Stimulated activated CD4-positive, alpha-beta T cell treated with anti-CD3 and anti-CD28 coated beads, Interleukin-1b, Interleukin-23, amount 100 ng/mL, for 4 hours (primary cell): ENCODE measurements at places on chromosomes 1 and 21.

- DNase-seq: no peak
Observed at GRCh38 chr1:33280091-33280661, 23.9 kb downstream of the ZNF362 start.

DNA sequence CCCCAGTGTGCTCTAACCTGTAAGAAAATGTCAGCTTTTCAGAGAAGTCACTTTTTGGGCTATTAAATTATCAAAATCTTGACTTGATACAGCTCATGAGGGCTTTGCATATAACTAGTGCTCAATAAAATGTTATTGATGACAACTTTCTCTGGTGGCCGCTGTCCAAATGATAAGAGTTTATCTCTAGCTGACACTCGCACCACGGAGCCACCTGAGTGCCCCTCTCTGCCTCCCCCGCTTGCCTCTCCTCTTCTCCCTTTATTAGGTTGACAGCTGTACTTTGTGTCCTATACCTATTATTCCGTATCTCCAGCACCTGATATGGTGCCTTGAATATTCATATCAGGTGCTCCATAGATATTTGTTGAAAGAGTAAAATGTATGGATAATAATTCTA, 82.8 kb downstream of the PHTF1 start:
- DNase-seq: no peak

DNA sequence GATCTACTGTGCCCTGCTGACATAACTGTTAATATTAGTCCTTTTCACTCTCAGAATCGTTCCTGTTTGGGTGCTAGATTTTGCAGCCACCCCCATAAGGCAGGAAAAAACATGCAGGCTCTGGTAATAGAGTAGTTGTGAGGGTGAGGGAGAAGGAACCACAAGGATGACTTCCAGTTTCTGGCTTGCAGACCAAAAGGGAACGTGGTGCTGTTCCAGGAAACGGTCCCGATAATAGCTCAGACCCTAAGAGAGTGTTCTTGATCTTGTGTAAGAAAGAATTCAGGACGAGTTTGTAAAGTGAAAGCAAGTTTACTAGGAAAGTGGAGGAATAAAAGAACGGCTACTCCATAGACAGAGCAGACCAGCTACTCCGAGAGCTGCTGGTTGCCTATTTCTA, 50.7 kb upstream of the RHOU start:
- no peak for DNase-seq

- DNase-seq: no peak
Observed at GRCh38 chr1:212777151-212777550, 14.4 kb downstream of the NSL1 start.

DNA sequence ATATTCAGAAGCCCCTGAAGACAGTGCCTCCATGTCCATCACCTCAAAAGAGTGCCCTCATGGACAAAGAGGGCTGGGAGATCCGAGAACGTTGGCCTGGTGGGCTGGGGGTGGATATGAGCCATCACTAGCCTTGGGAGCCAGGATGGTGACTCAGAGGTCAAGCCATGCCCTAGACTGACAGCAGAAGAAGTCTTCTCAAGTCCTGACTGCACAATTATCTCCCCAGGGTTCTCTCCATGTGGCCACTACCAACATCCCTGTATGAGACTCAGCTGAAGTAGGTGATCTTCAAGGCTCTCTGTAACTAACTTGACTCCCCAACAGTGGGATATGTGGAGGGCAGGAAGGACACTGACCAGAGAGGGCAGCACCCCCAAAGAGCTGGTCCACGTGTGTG, 7.1 kb upstream of the USF1 start:
- DNase-seq: no peak

DNA sequence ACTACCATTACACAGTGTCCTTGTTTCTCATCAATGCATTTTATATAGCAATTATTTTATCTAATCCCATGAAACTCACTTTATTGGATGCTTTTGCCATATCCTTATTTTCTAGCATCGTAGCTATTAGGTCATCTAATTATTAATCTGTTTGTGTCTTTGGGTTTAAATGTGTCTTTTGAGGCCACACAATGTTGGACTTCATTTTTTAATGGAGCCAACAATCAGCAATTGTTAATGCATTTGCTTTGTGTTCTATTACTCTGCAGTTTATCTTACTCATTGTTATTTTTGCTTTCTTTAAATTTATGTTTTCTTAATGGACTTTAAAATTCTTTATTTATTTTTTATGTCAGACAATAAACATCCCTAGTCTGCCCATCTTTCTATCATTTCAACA, 1.8 kb upstream of the HSD11B1 start:
- DNase-seq: no peak

- DNase-seq: no peak
Observed at GRCh38 chr1:29425631-29426030, 189.3 kb downstream of the PTPRU start.

DNA sequence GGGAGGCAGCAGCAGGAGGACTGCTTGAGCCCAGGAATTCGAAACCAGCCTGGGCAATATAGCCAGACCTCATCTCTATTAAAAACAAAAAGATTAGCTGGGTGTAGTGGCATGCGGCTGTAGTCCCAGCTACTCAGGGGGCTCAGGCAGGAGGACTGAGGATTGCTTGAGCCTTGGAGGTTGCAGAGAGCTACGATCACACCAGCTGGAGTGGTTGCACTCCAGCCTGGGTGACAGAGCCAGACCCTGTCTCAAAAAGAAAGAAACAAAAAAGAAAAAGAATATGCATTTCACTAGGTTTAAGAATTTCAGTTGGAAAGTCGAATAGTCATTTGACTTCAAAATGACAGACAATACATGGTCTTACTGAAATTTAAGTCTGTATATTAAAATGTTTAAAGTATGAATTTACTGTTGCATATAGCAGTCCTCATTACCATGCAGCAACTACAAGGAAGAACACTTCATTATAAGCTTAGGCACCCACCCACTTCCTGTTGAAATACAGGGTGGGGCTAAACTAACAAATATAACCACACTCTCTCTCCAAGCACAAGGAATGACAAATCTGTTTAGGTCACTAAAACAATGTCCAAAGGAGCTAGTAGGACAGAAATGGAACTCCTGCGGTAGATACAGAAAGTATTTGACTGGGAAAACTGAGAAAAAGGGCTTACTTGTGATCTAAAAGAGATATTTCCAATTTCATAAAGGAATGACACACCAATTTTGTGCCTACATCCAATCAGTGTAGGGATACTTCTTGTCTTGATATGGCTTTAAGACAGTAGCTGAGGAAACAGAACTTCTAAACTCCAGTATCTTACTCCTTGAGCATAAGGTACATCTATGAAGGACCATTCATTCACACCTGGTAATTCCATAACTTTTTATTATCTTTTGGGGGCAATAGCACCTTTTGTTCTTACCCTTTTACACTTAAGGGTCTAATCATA, 44.1 kb downstream of the GPR3 start:
- DNase-seq: no peak

DNA sequence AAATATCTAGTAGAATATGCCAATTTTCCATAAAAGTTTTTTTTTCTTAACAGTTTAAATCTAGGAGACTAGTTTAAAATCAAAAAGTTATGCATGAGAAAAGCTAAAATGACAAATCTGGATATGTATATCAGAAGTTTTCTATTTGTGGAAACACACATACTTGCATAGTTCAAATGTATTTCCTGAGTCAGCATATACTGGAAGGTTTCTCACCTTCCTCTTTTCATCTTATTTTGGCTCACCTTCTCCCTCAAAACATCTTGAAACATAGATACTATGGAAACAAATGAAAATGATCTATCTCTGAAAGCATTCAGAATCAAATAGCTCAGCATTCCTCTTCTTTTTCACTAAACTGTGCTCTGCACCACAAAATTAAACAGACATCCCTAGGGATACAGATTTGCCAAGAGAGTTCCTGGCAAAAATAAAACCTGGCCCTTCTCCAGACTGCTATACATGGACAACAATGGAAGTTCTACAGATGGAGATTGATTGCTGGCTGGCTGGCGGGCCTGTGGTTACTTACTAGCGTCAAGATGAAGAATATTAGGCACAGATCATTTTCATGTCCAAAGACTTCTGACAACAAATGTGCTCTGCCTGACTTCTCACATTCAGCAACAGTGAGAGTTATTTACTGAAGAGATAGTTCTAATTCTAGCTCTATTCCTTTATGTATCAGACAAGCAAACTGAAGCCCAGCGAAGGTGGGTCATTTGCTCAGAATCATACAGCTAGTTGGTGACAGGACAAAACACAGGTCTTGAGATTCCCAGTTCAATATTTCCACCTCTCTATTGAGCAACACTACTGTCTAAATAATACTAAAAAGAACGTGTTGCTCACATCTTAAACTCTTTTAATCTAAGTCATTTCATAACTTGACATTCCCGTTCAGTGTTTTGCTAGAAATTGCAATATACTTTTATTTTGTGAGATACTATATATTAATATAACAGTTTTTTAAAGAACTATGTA, 26.6 kb downstream of the DIPK1A start:
- no peak for DNase-seq

- no peak for DNase-seq
Observed at GRCh38 chr1:167128261-167129227, 34.7 kb downstream of the STYXL2 start.

GRCh38 chr1:94199398-94199797, 38.0 kb downstream of the ARHGAP29 start:
- no peak for DNase-seq

DNA sequence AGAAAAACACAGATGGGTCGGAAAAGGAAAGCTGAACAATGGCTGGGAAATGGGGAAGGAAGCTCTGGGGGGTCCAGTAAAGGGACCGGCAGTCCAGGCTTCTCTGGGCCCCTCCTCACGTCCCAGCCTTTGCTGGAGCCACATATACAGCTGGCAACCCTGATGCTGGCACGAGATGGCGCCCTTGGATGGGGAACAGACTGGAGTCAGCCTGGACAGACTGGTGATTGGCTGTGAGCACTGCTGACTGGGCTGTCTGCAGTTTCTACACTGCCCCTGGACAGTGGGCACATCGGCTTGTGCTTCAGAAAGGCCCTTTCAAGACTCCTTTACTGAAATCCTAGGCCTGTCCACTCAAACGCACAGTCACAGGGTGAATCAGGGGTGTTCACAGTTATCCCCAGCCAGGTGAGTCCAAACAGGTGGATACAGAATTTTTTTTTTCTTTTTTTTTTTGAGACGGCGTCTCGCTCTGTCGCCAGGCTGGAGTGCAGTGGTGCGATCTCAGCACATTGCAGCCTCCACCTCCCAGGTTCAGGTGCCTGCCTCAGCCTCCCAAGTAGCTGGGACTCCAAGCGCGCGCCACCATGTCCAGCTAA, 31.1 kb upstream of the ZBTB40 start:
- peak; percentile 43 for DNase-seq

- no peak for DNase-seq
Observed at GRCh38 chr1:240232530-240232929, 140.8 kb downstream of the FMN2 start.

DNA sequence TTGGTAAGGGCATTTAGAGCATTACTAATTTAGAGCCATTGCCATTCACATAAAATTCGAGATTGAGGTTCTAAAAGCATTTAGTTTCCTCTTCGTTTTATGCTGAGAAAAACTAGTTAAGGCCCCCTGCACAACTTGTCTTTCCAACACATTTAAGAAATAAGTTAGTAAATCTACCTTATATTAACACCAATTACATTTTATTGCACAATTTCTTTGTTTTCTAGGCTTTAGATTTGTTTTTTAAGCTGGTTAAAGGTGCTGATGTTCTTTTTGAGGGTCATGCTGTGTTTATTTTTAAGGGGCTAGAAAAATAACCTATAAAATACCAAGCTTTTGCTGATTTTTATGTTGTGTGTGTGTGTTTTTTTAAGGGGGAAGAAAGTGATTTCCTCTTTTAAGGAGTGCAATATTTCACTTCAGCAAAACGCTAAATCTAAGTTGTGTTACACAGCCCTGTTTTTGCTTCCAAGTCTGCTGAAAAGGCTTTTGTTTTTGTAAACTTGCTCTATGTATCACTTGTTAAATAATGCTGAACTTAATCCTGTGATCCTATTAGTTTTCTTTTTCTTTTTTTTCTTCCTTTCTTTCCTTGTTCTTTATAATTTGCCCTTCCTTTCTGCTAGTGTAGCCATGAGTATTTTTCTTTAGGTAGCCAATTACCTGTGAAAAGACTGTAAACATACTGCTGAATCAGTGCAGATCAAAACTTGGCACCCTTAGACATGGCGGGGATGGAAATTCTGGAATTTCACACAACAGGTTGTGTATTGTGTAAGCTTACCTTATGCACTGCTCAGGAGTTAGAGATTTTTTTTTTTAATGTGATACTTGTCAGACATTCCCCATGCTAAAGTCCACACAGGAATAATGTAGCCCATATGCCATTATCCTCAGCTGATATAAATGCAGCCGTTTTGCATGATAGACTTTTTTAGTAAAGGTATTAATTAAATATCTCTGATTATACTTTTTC, 1.5 kb downstream of the CEPT1 start:
- no peak for DNase-seq

- DNase-seq: no peak
Observed at GRCh38 chr1:39508266-39508665, 16.8 kb downstream of the BMP8A start.

DNA sequence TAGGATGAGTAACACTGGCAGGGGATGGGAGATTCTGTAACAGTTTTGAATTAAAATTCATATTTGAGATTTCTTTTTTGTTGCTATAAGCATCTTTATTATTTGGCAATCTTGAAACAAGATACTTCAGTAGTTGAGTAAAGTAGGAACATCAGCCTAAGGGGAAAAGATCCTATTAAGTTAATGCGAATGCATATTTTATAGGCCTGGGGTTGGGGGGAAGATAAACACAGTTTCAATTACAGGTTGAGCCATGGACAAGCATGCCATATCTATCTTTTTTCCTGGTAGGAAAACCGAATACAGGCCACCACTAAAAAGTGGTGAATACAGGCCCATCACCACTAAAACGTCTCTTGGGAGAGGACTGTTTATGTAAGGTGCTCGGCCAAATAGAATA, 32.3 kb downstream of the SMAP2 start:
- no peak for DNase-seq

GRCh38 chr21:41010101-41010435, 157.9 kb upstream of the BACE2 start:
- DNase-seq: no peak

GRCh38 chr1:119987686-119988085, 81.8 kb downstream of the NOTCH2 start:
- DNase-seq: no peak

DNA sequence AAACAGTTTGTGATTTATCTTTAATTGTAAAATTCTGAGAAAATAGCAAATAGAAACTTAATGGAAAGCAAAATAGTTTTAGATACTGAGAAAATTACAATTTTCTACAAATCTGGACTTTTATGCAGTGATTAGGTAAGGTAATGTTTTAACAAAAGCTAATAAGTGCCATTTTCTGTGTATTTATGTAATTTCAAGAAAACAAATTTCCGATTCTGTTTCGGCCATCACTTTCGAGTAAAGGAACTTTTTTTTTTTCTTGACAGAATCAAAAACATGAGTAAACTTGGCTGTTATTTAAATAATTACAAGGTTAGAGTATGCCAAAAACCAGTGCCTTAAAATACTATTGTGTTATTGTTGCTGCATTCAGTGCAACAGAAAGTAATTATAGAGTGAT, 280.4 kb upstream of the C1orf105 start:
- no peak for DNase-seq

DNA sequence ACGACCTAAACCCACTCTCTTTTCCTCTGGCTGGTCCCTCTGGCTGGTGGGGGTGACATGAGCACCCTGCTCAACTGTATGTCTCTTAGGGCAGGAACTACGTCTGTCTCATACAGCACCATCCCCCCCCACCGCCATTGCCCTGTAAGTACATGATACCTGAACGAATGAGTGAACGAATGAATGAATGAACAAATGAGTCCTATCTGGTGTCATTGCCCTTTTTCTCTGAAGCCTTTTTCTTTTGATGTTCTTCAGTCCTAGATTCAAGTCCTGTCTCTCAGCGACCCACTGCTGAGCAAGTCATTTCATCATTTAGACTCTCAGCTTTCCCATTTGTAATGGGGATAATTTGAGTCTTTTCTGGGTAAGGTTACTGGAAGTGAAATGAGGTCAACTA, 10.8 kb downstream of the MATN1 start:
- no peak for DNase-seq
